ENCODE measurements at places on chromosomes 2 and 18. TPM values are rescaled to one million over a fixed set of nuclear protein-coding genes. Genes with fewer than 3 reads are reported as not detected.

The IL1B gene
- total RNA-seq = not detected

GRCh38 chr2:197261808-197262226 lies 48.8 kb downstream of the ANKRD44 start:
- H3K4me3 ChIP-seq = peak overlapping the region; percentile 42
- H3K27me3 ChIP-seq = no peaks in the 10 kb centered on the region

- peaks cover 4% of the 10 kb centered on the region for H3K27me3 ChIP-seq
- DNase-seq = no peak
- H3K4me1 ChIP-seq = no peaks in the 10 kb centered on the region
- H3K36me3 ChIP-seq = no peaks in the 10 kb centered on the region
- no peak overlapping the region for H3K4me3 ChIP-seq
Observed at GRCh38 chr2:132692816-132693215, 22.8 kb upstream of the LYPD1 start.

GRCh38 chr18:10056506-10056905 lies 142.7 kb downstream of the VAPA start:
- no peak overlapping the region for H3K27ac ChIP-seq
- H3K27me3 ChIP-seq = peaks cover 7% of the 10 kb centered on the region
- no peaks in the 10 kb centered on the region for H3K36me3 ChIP-seq
- DNase-seq = no peak
- H3K4me1 ChIP-seq = peaks cover 13% of the 10 kb centered on the region

DNA sequence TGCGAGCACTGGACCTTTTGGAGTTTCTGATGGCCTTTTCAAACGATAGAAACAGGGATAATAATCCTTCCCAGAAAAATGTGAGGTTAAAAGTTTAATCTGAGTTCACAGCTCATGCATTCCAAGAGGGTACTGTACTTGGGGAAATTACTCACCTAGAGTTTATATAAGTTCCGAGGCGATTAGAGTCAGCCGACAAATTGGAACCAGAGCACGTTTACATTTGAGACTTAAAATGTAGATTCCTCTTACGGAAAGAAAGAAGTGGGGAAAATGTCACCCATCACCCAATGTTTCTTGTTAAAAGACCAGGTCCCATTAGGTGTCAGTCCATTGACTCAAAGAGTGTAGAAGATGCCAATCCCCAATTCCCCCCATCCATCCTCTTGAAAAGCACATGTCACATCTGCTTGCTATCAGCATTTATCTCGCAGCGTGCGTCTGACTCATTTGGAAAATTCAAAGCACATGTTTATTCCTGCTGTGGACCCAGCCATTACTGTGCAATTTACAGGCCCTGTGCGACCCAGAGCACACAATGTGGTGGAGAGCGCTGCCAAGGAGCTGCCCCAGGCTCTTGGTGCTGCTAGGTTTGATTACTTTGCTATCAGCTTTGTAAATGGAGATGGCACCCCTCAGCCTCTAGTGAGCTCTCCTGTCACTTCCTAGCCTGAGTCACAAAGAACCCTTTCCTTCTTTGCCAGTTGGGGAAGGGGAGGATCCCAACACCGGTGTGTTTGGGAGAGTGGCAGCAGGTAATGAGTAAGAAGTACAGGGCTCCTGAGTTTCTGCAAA lies 104.8 kb downstream of the COLEC12 start:
- no peak for DNase-seq
- no peak overlapping the region for H3K27ac ChIP-seq
- peaks cover 37% of the 10 kb centered on the region for H3K27me3 ChIP-seq
- H3K36me3 ChIP-seq = no peaks in the 10 kb centered on the region
- H3K4me1 ChIP-seq = no peaks in the 10 kb centered on the region
- H3K4me3 ChIP-seq = no peak overlapping the region

The COL3A1 gene
- not detected for total RNA-seq

The C2orf15 gene
- total RNA-seq = 1.3 TPM

DNA sequence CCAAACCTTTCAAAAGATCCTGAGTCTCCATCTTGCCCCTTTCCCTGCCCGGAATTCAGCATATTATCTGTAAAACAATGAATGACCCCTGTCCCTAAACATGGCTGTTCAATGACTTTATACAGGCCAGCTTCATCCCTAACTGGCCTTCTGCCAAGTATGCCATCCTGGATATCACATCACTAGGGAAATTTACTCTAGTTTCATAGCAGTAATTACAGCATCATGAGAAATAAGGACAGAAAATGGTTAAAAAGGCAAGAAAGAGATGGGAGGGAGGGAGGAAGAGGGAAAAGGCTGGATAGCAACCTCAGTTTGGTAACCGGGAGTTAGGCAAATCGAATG lies 4.4 kb downstream of the MBOAT2 start:
- H3K27ac ChIP-seq = no peak overlapping the region
- peaks cover 10% of the 10 kb centered on the region for H3K27me3 ChIP-seq
- H3K36me3 ChIP-seq = no peaks in the 10 kb centered on the region
- peaks cover 5% of the 10 kb centered on the region for H3K4me1 ChIP-seq
- DNase-seq = no peak

- no peak overlapping the region for H3K27ac ChIP-seq
- DNase-seq = no peak
- no peak overlapping the region for H3K4me3 ChIP-seq
Observed at GRCh38 chr2:216366777-216367471, 5.4 kb downstream of the MARCHF4 start.

All from activated naive CD8-positive, alpha-beta T cell treated with anti-CD3 and anti-CD28 coated beads for 36 hours (primary cell).